Kasumi-1 (cell line): ENCODE measurements at places on chromosomes 6 and 20.

GRCh38 chr20:723756-724155 is 44.5 kb downstream of the SLC52A3 start:
- DNase-seq = no peak

GRCh38 chr6:157220485-157220884 is 102.8 kb downstream of the TMEM242 start:
- DNase-seq = no peak

DNA sequence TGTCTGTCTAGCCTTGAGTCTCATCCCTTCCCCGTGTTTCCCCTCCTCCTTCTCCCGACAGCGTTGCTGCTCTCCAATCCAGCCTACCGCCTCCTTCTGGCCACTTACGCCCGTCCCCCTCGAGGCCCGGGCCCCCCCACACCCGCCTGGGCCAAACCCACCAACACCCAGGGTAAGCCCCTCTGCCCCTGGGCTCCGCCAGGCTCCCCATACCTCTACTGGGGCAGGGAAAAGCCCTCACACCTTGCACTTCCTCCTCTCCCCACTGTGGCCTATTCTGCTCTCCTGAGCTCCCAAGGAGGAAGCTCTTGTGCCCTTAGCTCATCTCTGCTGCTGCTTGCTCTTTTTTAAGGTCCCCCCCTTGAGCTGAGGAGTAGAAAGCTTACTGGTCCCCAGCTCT is 11.0 kb downstream of the DDR1 start:
- DNase-seq = no peak

GRCh38 chr20:39878809-39879208 is 810.2 kb downstream of the MAFB start:
- no peak for DNase-seq

DNA sequence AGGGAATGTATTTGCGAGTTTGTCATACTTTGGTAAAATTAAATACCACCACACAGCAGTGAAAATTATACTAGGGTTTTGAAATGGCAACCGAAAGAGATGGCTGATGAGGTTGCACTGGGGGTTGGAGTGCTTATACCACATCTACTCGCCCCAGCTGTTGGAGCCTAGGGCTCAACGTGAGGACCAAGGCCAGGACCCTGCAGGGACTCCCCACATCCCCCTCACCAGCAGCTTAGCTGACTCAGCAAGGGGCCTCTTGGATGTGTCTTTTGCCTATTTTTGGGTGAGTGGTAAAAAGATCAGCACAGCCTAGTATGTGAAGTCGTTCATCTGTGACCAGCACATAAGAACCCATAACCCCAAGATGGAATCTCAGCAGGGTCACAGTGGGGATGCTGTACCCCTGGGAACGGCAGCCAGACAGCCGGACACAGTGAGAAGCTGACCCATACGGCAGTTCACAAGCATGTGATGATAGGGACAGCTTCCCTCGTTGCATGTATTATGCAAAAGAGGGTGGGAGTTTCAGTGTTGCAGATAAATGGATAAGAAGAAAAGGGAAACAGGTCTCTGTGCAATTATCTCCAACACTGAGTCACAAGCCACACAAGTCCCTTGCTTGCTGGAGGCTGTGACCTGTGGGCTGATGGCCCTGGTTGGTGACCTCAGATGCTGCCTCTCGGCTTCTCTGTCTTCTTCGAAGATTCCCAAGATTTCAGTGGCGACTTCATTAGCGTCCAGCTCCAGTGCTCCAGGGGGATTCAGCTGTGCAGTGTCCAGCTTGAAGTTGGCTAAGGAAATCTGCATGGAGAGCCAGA is 20.9 kb upstream of the SPO11 start:
- no peak for DNase-seq

- no peak for DNase-seq
Measured at GRCh38 chr6:149230712-149231460, 86.6 kb upstream of the TAB2 start.

- peak; percentile 61 for DNase-seq
Measured at GRCh38 chr6:150865406-150866146, at the start of gene MTHFD1L. MTHFD1L (plus strand) TSS chr6:150865702; CDS start chr6:150865823, 121 bp downstream.

DNA sequence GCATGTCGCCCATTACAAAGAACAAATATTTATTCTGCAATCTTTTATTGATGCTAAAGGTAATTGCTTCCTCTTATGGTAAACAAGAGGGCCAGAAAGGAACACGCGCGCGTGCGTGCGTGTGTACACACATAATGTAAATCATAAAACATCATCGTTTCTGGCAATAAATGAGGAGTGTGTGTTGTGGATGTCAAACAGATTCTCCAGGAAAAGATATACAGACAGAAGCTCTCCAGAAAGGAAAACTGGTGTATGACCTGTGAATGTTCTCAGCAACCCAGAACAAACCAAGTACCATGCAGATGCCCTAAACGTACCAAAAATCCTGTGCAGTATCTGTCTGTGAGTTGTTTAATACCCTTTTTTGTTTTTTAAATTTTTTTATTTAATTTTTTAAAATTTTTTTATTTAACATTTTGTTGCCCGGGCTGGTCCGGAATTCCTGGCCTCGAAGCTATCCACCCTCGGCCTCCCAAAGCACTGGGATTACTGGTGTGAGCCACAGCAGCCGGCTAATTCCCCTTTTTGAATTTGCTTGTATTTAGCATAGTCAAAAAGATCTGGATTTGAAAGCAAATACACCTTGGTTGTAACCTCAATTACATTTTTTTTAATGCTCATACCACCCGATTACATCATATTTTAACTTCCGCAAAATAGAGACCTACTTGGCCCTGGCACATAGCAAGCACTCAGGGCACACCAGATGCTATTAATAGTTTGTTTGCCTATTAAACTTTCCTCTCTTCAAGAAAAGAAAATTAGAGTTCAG is 909 bp upstream of the NUDT3 start:
- DNase-seq = peak; percentile 79

GRCh38 chr6:137820425-137820824 is 46.6 kb upstream of the TNFAIP3 start:
- DNase-seq = no peak

DNA sequence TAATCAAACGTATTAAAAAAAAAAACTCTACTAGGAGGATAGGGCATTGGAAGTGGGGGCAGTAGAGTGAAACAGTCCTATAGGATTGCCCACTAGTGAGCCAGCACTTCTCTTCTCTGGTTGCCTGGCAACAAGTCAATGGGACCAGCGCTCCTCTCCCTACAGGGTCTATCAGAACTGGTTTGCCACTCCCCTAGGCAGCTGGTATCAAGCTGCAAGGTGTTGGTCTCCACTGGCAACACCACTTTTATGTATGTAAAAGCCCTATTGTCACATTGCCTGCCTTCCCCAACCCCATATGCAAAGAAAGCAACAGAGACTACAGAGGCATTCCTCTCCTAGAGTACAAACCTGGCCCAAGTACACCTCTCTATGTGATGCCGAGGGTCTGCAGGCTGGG is 166.9 kb upstream of the MCHR2 start:
- DNase-seq = no peak

- no peak for DNase-seq
Measured at GRCh38 chr6:122778985-122779661, 393 bp upstream of the FABP7 start.

DNA sequence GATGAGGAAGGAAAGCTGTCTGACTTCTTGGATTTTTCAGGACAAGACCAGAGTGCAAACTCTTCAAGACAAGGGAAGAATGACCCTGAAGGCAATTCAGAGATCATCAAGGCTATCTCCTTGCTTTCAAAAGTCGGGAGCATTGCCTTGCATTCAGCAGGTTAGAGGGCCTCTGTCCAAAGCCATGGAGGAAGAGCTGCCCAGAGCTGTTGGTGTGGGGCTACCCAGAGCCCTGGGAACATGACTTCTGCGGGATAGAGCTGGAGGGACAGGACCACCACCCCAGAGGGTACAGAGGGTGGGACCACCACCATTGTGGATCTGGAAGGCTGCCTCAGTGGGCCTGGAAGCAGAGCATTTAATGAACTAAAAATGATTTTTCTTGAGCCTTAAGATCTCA is 5.2 kb upstream of the SRXN1 start:
- DNase-seq = no peak

DNA sequence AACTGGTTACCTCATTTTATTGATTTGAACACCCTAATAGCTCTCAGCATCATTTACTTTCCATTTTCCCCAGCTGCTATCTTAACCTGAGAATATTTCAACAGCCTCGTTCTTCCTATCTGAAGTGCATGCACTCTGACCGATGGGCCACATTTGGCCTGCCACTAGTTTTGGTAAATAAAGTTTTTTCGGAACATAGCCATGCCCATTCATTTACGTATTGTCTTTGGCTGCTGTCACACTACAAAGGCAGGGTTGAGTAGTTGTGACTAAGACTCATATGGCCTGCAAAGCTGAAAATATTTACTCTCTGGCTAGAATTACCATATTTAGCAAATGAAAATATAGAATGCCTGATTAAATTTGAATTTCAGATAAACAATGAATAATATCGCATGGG is 10.8 kb downstream of the ADGRF4 start:
- no peak for DNase-seq

DNA sequence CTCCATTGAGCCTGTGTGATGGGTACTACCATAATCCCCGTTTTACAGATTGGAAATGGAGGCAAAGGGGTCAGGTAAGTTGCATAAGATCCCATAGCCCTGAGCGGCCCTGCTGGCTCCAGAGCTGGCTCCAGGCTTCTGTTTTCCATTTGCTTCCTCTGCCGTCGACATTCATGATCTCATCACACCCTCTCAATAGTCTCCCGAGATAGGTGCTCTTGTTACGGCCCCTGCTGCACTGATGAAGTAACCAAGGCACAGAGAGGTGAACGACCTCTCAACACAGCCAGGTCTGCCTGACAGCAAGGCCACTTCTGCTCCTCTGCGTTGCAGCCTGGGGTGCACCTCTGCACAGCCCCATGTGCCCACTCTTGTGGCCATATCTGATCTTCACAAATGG is 16.9 kb downstream of the CDH22 start:
- DNase-seq = no peak

- DNase-seq = peak; percentile 31
Measured at GRCh38 chr6:142301651-142302391, at the start of gene ADGRG6. ADGRG6 (plus strand) TSS chr6:142302007; CDS start chr6:142302330, 323 bp downstream.

- no peak for DNase-seq
Measured at GRCh38 chr20:44449864-44450263, 25.8 kb upstream of the TTPAL start.

- no peak for DNase-seq
Measured at GRCh38 chr20:57437672-57438330, 46.6 kb downstream of the RBM38 start.

DNA sequence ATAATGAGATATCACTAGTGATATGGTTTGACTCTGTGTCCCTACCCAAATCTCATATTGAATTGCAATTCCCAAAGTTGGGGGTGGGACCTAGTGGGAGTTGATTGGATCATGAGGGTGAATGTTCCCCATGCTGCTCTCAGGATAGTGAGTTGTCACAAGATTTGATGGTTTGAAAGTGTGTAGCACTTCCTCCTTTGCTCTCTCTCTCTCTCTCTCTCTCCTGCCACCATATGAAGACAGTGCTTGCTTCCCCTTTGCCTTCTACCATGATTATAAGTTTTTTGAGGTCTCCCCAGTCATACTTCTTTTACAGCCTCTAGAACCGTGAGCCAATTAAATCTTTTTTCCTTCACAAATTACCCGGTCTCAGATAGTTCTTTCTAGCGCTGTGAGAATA is 1002.0 kb upstream of the ADGRB3 start:
- DNase-seq = peak; percentile 21

DNA sequence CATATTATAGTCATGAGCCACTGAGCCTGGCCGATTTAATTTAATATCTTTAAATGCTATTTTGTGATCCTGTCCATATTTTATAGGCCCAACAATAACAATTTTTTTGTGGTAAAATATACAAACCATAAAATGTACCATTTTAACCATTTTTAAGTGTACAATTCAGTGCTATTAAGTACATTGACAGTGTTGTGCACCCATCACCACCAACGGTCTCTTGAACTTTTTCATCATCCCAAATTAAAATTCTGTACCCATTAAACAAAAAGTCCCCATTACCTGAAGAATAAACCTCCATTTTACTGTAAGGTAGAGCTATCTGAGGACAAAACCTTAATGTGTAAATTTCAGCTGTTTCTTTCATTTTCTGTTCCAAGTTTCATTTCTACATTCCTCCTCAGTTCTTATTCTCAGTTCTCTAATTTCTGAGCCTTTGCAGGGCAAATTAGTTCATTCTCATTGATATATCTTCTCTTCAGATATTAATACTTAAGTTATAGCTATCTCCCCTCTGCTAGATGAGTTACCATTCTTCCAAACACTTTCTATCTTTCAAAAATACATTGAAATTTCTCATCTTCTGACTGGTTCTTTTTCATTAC is 10.3 kb downstream of the MTO1 start:
- no peak for DNase-seq

DNA sequence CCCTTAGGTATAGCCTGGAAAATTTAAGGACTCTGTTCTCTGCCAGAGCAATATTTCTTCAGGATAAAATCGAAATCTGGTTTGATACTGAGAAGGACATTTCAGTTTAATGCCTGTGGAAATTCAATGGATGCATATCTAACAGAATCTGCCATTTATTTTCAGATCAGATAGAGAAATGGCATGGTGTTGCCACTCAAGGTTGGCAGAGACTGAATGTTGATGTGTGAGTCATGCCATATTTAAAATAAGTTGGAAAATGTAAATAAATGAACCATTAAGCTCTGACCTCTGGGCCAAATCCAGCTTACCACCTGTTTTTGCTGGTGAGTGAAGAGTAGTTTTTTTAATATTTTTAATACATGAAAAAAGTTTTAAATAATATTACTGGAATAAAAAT is 594.6 kb downstream of the DOK5 start:
- DNase-seq = no peak

- no peak for DNase-seq
Measured at GRCh38 chr20:56360133-56360907, 1.5 kb downstream of the FAM210B start.

GRCh38 chr20:51542033-51542570 is 417 bp downstream of the NFATC2 start:
- DNase-seq = peak; percentile 42

- no peak for DNase-seq
Measured at GRCh38 chr6:41518118-41518517, 28.1 kb upstream of the FOXP4 start.

GRCh38 chr6:67541586-67541985 is 1093.5 kb upstream of the ADGRB3 start:
- DNase-seq = no peak

- DNase-seq = peak; percentile 60
Measured at GRCh38 chr6:26383624-26384417, 913 bp downstream of the BTN2A2 start.

- DNase-seq = no peak
Measured at GRCh38 chr6:105900125-105900937, 185.8 kb upstream of the PRDM1 start.

- DNase-seq = no peak
Measured at GRCh38 chr6:11404081-11404480, 133.5 kb upstream of the TMEM170B start.

GRCh38 chr20:52847731-52848359 is 124.3 kb upstream of the TSHZ2 start:
- no peak for DNase-seq
